ENCODE measurements at places on chromosomes 7 and 10.

DNA sequence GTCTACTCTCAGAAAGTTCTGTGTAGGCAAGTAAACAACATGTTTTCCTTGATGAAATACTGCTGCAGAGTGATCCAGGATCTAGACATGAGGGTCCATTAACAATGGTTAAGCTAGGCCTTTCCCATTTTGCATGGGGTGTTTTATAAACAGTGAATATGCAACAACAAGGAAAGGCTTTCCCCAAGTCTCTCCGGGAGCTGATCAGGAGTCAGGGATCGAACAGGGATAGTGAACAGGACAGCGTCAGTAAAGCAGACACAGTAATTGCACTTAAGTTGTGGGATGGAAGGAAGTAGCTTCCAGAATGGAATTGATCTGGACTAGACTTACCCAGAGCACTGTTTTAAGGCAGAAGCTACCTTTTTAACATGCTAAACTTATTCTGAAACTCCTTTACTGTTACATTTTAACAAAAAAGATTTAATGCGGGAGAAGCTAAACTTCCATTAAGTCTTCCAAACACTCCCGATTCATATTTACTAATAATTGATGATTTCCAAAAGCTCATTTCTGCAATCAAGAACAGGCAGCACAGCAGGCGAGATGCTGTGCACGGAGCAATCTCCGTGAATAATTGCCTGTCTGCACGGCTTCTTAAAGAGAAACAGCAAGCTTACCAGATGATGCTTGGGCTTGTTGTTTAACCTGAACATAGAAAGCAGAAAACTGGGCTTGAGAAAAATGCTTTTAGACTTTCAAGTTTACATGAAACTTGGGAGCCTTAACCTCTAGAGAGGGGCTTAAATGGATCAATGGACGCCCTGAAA lies 50.3 kb upstream of the DOCK1 start:
- no peak for DNase-seq

DNA sequence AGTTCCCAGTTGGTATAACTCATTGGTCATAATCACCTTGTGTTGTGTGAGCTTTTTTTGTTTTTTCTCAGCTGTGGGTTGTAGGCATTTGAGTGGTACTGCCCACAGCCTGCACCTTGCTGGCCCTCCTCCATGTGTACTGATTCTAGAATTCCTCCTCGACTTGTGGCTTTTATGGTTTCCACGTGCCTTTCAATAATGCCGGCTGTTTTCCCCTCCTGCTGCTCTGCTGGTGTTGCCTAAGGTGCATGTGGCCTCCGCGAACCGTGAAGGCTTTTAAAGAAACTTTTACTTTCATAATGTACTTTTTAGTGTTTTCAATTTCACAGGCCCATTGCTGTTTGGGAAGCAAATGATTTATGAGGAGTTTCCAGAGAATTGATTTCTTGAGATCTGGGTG lies 518.0 kb downstream of the REEP3 start:
- DNase-seq: no peak

- DNase-seq: no peak
Measured at GRCh38 chr10:49053053-49053997, 62.0 kb downstream of the VSTM4 start.

DNA sequence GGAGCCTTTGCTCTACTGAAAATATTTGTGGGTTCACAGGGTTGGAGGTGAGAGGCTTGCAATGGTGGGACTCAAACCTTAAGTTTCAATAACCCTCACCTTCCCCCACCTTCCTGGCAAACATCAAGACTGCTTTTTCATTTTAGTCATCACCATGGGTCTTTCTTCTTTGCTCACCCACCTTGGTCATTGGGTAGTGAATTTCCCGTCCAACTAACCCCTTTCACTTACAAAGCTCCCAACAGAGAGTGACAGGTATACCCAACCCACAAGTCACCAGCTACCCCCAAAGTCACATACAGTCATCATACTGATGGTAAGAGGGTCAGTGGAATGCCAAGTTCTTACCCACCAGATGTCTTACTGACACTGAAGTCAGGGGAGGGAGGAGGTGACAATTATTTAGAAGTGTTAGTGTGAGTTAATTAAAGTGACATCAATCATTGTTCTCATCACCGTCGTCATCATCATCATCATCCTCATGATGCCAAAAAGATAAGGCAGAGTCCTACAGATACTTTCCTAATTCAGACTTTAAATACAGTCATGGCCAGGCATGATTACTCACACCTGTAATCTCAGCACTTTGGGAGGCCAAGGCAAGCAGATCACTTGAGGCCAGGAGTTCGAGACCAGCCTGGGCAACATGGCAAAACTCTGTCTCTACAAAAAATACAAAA lies 49.0 kb downstream of the PIK3AP1 start:
- DNase-seq: no peak

GRCh38 chr10:97267671-97268070 lies 24.8 kb downstream of the ARHGAP19 start:
- DNase-seq: no peak

DNA sequence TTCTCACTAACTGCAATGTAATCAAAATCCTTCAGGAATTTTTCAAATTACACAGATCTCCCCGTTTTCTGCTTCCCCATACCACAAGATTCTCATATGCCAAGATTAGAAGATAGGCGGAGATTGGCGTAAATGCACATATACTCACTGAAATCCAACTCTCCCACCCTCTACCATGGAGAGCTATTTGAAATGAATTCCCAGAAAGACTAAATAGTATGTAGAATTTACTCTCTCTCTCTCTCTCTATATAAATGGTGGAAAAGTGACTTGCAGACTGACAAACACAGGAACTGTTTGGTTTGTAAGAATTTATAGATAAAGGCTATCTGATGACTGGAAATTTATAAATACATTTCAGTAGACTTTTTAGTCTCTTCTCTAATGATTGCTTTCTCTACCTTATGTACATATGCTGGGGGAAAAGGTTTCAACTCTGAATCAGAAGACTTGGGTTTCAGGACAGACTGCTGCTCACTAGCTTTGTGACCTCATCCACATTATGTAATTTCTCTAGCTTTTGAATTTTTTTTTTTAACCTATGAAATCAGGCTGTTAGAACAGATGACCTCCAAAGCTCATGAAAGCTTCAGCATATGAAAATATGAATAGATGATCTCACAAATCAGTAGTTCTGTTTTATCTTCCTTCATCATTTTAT lies 67.8 kb upstream of the CSTF2T start:
- no peak for DNase-seq

GRCh38 chr10:62170732-62171131 lies 97.9 kb downstream of the RTKN2 start:
- DNase-seq: no peak

- no peak for DNase-seq
Measured at GRCh38 chr7:78399033-78399769, 600.6 kb downstream of the PHTF2 start.

- DNase-seq: no peak
Measured at GRCh38 chr10:128624656-128625530, 498.7 kb upstream of the MKI67 start.

DNA sequence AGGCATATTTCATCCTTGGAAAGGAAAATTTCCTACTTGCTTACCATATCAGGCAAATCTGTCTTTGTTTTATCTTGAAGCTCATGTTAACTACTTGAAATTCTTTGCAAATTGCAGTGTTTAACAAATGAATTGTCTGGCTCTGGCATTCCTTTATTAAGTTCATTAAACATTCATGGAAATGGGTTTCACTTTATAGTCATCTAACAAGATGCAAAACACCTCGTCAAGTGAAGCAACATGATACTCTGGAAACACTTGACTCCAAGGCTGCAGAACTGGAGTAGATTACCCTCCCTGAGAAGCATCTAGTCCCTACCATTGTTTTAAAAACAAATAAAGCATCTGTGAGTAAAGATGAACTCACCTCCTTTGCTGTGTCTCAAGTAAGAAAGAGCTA lies 1086.9 kb downstream of the NRG3 start:
- no peak for DNase-seq

GRCh38 chr10:133336577-133337369 lies at the start of gene CALY:
TSS of gene CALY (minus strand) at chr10:133336896. CDS start at chr10:133328989, 7,907 bp downstream.
- DNase-seq: peak; percentile 30

GRCh38 chr7:18659746-18660145 lies 164.2 kb downstream of the HDAC9 start:
- DNase-seq: no peak

- DNase-seq: no peak
Measured at GRCh38 chr7:132738254-132738653, 162.0 kb upstream of the PLXNA4 start.

GRCh38 chr7:11155883-11156282 lies 182.2 kb downstream of the PHF14 start:
- DNase-seq: no peak

DNA sequence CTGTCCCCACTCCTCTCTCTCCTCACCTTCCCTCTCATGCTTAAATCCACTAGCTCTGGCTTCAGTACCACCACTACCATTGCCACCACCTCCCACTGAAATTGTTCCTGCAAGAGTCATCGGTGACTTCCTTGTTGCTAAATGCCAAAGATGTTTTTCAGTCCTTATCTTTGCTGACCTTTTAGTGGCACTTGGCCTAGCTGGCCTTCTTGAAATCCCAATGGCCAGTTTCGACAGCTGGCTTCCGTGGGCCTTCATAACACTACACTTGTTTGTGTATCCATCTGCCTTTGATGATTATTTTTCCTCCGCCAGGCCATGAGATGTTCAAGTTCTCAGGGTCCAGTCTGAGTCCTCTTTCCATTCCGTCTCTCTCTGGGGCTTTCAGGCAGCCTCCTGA lies 118.2 kb upstream of the NANOS1 start:
- DNase-seq: no peak

- DNase-seq: no peak
Measured at GRCh38 chr7:137852108-137852507, 5.3 kb upstream of the DGKI start.

All from stimulated activated CD8-positive, alpha-beta memory T cell treated with anti-CD3 and anti-CD28 coated beads, Interleukin-7, amount 100 ng/mL, for 24 hours (primary cell).